Fibroblast of skin of right quadriceps (primary cell): ENCODE measurements at places on chromosomes 6 and 20.

DNA sequence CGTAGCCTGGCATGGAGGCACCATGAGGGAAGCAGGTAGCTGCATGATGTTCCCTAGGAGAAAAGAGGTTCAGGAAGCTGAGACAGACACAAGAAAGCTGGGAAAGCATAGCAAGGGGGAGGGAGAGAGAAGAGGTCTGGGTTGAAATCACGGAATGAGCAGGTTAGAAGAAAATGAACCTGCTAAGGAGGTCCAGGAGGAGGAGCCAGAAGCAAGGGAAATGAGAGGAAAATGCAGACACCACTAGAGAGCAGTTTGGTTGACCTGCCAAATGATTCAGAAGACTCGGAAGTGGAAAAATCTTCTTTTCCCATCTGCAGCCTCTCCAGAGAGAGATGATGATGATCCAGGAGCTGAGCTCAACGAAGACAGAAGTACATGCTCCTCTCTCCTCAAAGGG lies 70.9 kb downstream of the VIP start:
- DNase-seq: no peak

GRCh38 chr6:34656378-34657036 lies 40.1 kb downstream of the ILRUN start:
- peak; percentile 81 for DNase-seq

- no peak for DNase-seq
These were observed 42.0 kb downstream of the CBFA2T2 start for GRCh38 chr20:33531885-33532284.

GRCh38 chr20:53070706-53071392 lies 98.7 kb downstream of the TSHZ2 start:
- DNase-seq: peak; percentile 59

- DNase-seq: peak; percentile 55
These were observed 300.9 kb downstream of the LAMA2 start for GRCh38 chr6:129183681-129184301.

GRCh38 chr6:109081516-109082187 lies 13.0 kb downstream of the SESN1 start:
- DNase-seq: no peak

DNA sequence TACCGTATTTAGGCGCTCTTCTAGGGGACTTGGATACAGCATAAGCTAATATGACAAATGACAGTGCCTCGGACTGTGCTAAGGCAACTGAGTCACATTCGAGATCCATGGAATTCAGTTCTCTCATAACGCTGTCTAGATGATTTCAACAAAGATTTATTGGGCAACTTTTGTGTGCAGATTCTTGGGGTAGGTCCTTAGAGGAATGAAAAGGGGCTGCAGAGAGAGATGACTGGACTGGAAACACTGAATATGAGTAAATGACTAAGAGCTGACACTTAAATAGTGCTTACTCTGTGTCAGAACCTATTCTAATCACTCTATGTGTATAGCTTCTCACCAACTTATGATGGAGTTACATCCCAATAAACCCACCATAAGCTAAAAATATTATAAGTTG lies 36.4 kb upstream of the MARCKS start:
- peak; percentile 45 for DNase-seq

DNA sequence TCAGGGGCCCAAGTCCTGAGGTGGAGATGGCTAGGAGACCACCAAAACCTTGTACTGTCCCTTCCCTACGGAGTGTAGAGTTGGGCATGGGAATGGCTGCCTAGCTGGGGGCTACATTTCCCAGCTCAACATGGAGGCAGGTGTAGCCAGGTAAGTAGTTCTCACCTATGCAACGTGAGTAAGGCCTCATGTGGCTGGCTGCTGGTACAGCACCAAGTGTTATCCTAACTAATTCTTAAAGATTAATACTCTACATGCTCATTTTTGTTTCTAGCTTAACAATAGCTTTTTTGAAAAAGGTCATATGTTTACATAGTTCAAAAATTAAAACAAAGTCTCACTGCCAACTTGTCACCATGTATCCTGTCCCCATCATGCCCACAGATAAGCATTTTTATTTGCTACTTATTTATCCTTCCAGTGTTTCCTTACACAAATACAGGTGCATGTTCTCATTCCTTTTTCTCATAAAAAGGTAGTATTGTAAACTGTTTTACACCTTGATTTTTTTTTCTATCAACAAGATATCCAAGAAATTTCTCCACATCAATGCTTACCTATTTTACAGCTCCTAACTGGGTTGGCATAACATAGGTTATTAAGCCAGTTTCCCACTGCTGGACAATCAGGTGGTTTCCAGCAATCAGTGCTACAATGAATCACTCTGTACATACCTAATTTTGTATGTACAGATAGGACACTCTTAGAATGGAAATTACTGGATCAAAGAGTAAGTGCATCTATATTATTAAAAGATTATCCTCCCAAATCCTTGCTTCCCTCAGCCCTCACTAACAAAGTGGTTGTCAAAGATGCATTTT lies 25.5 kb downstream of the ABHD12 start:
- DNase-seq: no peak

- no peak for DNase-seq
These were observed 237.5 kb upstream of the RSPO3 start for GRCh38 chr6:126880964-126881363.

- DNase-seq: peak; percentile 89
These were observed 114.9 kb upstream of the BTN3A2 start for GRCh38 chr6:26249957-26250697.

DNA sequence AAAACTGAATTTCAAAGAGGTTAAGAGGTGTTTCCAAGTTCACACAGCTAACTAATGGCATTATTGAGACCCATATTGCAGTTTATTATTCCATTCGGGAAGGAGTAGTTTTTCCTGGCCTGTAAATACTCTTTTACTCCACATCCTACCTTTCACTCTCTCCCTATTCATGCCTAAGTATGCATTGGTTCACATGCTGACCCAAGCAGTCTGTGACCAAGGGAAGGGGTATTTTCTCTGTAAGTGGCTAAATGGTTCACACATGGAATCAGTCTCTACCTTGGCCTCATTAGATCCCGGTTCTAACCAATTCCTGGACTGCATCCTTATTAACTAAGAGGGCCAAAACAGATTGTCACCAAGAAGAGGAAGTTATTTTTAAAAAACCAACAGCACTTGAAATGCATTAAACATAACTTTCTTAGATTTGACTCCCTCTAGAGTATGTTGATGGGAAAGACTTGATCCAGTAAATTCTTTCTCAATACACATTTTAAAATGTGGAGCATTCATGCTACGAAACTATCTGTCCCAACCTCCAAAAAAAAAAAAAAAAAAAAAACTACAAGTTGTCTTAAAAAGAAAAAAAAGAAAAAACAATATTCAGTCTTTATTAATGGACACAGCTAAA lies 17.8 kb upstream of the RSPO3 start:
- DNase-seq: peak; percentile 19
